Lower leg skin (tissue), 4 donors: ENCODE measurements at places on chromosomes 12 and 14. TPM values are rescaled to one million over a fixed set of nuclear protein-coding genes. Genes with fewer than 3 reads are reported as not detected.

DNA sequence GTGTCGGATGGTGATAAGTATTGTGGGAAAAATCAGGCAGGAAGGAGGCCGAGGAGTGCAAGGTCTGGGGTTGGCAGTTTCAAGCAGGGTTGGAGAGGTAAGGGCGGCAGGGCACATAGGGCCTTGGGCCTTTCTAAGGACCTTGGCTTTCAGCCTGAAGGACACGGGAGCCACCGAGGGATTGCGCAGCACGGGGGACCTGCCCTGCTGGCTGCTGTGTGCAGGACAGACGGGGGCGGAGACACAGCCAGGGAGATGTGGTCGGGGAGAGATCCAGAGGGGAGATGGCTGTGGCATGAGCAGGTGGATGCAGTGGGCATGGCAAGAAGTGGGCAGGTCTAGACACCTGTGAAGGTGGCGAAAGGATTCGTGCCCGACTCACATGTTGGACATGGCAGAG lies 14.7 kb downstream of the OTUB2 start:
- DNase-seq: no peak

- no peak for DNase-seq
Observed at GRCh38 chr14:82046512-82047226, 513.0 kb upstream of the SEL1L start.

GRCh38 chr12:112275207-112275606 lies 107.0 kb downstream of the HECTD4 start:
- DNase-seq: no peak

GRCh38 chr12:20629414-20630156 lies 65.5 kb upstream of the SLCO1C1 start:
- DNase-seq: no peak

- DNase-seq: peak; percentile 88
Observed at GRCh38 chr12:69688471-69689427, 10.4 kb downstream of the BEST3 start.

DNA sequence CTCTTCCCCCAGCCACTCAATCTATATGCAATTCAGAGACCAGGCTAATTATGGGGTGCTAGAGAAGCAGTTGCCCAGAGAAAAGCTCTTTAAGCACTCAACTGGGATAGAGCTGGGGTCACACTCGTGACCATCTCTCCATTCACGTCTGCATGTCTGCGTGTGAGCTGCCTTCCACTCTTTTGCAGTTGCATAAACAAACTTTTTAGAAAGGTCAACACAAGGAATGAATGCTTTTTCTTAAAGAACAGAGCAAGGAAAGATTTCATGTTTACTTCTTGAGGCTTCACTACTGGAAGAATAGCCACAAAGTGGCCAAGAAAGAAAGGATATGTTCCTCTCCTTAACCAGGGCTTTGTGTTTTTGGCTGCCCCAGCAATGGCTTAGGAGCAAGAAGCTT lies 151.1 kb downstream of the SAMD4A start:
- no peak for DNase-seq

GRCh38 chr12:26523708-26524150 lies 309.3 kb downstream of the ITPR2 start:
- peak; percentile 94 for DNase-seq

- no peak for DNase-seq
Observed at GRCh38 chr12:68904351-68904962, 28.5 kb downstream of the CPM start.

GRCh38 chr12:131074221-131075083 lies 120.7 kb downstream of the ADGRD1 start:
- peak; percentile 89 for DNase-seq

DNA sequence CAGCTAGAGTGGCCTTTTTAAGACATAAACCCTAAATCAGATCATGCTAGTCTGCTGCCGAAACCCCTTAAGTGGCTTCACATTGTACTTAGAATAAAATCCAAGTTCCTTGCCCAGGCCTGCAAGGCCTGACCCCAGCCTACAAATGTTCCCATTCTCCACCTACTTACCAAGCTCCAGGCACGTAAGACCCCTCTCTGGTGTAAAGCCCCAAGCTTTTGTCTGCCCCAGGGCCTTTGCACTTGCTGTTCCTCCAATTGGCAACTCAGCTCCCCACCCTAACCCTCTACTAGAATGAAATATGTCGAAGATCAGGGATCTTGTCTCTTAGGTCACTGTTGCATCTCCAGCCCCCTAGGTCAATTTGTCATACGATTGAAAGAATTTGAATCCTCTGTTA lies 27.1 kb upstream of the MED13L start:
- no peak for DNase-seq

DNA sequence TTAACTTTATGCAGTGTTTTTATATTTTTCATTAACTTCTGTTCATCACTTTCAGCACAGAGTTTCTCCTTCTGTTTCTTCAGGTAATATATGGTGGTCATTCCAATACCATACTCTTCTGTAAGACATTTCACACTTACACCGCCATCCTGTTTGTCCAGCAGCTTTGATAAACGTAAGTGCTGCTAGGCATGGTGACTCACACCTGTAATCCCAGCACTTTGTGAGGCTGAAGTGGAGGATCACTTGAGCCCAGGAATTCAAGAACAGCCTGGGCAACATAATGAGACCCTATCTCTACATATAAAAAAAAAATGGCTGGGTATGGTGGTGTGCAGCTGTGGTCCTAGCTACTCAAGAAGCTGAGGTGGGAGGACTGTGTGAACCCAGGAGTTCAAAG lies 55.8 kb downstream of the EXOC5 start:
- no peak for DNase-seq

- no peak for DNase-seq
Observed at GRCh38 chr14:61598980-61599379, 96.3 kb upstream of the HIF1A start.

DNA sequence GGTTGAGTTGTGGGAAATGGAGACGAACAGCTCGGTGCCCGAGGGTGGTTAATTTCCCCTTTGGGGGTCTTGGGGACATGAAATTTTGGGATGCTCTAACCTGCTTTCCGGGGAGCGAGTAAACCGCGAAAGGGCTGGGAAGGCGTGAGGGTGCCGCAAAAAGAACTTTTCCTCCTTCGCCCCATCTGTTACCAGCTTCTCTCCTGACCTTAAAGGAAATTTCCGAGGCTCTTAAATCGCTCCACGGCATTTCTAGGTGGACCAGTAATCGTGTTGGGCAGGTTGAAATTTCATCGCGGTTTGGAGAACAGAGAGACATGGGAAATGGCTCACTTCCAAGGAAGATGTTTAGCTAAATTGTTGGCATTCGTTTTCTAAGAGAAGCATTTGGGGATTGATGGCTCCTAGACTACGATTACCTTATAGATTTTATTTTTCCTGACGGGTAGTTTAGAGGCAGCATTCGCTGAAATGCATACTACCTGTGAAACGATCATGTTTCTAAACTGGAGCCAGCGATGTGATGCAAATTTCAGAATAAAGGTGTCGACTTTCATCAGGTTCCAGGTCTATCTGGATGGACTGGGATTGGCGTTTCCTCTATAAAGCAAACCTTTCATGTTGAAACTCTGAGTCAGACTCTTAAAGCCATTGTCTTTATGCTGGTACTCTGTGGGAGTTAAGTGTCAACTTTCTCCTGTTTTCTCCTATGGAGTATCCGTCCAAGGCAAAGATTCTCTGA lies 414.5 kb downstream of the PCNX1 start:
- DNase-seq: peak; percentile 27

DNA sequence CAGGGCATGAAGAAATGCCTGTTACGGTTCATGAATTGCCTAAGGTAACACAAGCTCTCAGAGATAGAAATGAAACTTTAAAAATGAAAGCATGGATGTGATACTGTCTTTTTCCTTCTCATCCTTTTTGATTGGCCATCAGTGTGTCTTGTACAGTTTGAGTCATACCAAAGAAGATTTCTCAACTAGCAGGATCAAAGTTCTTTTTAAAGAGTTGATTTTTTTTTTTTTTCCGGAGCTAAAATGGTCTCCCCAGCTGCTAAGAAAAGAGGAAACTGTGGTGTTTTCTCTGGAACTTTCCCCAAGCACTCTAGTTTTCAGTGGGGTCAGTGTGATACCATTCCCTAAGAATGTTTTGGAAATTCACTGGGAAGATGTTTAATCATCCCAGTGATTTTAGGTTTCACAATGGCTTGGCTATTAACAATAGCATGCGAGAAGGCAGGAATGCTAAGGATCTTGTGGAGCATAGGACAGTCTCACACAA lies 105.0 kb downstream of the ETNK1 start:
- no peak for DNase-seq

DNA sequence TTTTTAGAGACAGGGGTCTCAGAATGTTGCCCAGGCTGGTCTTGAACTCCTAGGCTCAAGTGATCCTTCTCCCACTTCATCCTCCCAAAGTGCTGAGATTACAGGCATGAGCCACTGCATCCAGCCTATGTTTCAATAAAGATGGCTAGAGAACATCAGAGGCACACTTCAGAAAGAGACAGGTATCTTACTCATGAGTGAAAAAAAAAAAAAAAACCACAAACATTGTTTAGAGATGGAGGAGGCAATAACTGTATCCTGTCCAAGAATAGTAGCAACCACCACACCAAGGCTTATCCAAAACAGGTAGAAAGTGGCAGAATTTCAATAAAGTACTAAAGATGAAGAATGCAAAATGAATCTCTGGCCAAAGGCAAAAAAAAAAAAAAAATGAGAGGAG lies 30.3 kb downstream of the EEA1 start:
- DNase-seq: no peak

- DNase-seq: no peak
Observed at GRCh38 chr12:107139787-107140186, 46.4 kb upstream of the CRY1 start.

DNA sequence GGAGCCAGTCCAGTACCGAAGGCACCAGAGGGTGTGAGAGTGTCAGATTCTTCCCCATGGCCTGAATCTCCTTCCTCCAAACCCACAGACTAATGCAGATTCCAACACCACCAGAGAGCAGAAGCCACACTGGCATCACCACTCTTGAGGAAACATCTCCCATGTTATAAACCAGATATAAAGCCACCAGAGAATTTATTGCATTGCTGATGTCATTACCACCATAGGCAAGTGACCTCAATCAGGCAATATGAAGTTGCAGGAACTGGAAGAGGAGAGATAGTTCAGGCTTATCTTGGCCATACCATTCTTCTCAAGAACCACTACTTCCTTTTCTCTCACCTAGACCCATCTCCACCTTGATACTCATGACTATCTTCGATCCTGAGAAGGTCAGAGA lies 653.4 kb downstream of the TMEM121 start:
- no peak for DNase-seq

DNA sequence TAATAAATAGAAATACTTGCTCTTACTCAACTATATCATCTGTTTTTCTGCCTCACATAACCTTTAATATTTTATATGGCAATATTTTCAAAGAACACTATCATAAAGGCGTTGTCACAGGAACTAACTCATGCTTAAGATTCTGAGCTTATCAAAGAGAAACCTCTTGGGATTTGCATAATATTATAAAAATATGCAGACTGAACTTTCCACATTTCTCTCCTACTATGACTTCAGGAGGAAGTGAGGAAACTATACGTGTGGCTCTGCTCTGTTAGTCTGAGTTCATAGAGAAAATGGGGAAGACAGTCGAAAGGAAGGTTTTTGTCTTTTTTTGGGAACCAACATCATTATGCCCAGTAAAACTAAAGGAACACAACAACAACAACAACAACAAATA lies 124.7 kb downstream of the GARIN6 start:
- no peak for DNase-seq

- no peak for DNase-seq
Observed at GRCh38 chr12:72647139-72647538, 375.0 kb downstream of the TRHDE start.

- DNase-seq: no peak
Observed at GRCh38 chr14:23481362-23481970, 12.0 kb downstream of the NGDN start.

The TSPAN31 gene
- total RNA-seq: 44.9 TPM

The KRT74 gene
- total RNA-seq: 1.2 TPM

The SLCO1A2 gene
- not detected for total RNA-seq

The KRT83 gene
- 2.1 TPM for total RNA-seq
